ENCODE measurements at places on chromosomes 3 and 15. TPM values are rescaled to one million over a fixed set of nuclear protein-coding genes. Genes with fewer than 3 reads are reported as not detected.
A peak's percentile ranks its signal among the peaks of the same experiment; 100 is the strongest.

The PLAAT1 gene
- total RNA-seq: not detected

The TMEM212 gene
- total RNA-seq: not detected

The CRBN gene
- 69.6 TPM for total RNA-seq

The CIAO2A gene
- 53.9 TPM for total RNA-seq

The HRG gene
- total RNA-seq: not detected

- H3K36me3 ChIP-seq: no peaks in the 10 kb centered on the region
- DNase-seq: peak; percentile 65
- H3K4me1 ChIP-seq: peaks cover 21% of the 10 kb centered on the region
- no peaks in the 10 kb centered on the region for H3K27me3 ChIP-seq
Measured at GRCh38 chr3:9211155-9211950, 38.1 kb downstream of the SRGAP3 start.

DNA sequence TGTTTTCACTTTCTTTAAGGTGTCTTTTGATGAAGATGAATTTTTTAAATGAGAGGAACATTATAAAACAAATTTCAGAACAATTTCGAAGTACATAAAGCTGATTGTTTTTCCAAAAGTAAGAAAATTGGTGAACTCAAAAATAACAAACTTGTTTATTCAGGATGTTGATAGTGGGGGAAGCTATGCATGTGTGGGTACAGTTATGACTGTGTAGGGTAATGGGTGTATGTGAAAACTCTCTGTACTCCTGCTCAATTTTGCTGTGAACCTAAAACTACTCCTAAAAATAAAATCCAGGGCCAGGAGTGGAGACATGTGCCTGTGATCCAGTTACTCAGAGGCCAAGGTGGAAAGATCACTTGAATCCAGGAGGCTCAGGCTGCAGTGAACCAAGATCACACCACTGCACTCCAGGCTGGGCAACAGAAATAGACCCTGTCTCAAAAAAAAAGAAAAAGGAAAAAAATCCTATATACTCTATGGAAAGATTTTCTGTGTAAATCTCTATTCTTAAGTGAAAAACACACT is 37.2 kb downstream of the PIK3CB start:
- H3K27me3 ChIP-seq: no peaks in the 10 kb centered on the region
- no peak overlapping the region for H3K4me3 ChIP-seq
- H3K27ac ChIP-seq: no peak overlapping the region
- H3K36me3 ChIP-seq: no peaks in the 10 kb centered on the region
- H3K4me1 ChIP-seq: no peaks in the 10 kb centered on the region

- H3K27me3 ChIP-seq: no peaks in the 10 kb centered on the region
- no peaks in the 10 kb centered on the region for H3K36me3 ChIP-seq
- H3K4me3 ChIP-seq: no peak overlapping the region
- DNase-seq: peak; percentile 70
- peaks cover 35% of the 10 kb centered on the region for H3K4me1 ChIP-seq
- peak overlapping the region; percentile 43 for H3K27ac ChIP-seq
Measured at GRCh38 chr15:71333839-71334238, 218.6 kb downstream of the THSD4 start.

The NME9 gene
- not detected for total RNA-seq

- H3K27ac ChIP-seq: peak overlapping the region; percentile 67
- DNase-seq: peak; percentile 89
- H3K4me3 ChIP-seq: no peak overlapping the region
Measured at GRCh38 chr15:70741107-70741531, 22.2 kb downstream of the UACA start.

DNA sequence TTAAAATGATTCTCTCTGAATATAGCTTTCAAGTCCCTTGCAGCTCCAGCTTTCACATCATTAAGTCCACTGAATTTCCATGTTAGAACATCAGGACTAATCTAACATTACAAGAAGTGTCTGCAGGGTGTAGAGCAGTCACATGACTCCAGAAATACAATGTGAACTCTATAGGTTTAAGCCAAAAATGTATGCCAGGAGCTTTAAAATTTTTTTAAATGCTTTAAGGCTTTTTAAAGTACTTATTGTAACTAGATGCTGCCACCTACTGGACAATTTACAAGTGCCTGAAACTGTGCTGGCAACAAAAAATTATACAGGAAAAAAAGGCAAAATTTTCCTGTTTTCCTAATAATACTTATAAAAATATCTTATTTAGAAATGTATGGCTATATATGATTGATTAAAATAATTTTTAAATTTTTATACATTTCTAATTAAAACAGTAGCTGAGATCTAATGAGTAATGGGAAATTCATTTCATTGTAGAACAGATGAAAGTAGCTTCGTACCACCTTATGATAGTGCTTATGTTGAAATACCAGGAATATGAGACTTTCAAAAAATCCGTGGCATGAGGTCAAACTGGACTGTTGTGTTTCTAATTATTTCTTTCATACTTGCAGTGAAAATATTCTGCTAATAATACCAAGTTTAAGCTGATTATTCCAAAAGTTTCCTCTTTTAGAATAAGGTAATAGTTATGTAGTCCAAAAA is 25.7 kb downstream of the FSIP1 start:
- H3K27ac ChIP-seq: no peak overlapping the region
- H3K36me3 ChIP-seq: no peaks in the 10 kb centered on the region
- peaks cover 5% of the 10 kb centered on the region for H3K4me1 ChIP-seq
- no peaks in the 10 kb centered on the region for H3K27me3 ChIP-seq
- H3K4me3 ChIP-seq: no peak overlapping the region

DNA sequence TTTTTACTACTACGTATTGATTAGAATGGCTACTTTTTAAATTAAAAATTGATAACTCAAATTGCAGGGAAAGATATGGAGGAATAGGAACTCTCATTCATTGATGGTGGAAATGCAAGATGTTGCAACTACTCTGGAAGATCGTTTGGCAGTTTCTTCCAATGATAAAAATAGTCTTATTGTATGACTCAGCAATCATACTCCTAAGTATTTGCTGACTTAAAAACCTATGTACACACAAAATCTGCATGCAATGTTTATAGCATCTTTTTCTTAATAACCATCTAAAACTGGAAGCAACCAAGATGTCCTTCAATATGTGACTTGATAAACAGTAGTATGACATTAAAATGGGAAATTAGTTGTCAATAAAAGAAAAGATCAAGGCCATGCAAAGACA is 87.4 kb upstream of the LRRC3B start:
- H3K27ac ChIP-seq: no peak overlapping the region
- H3K4me3 ChIP-seq: no peak overlapping the region
- DNase-seq: no peak
- no peaks in the 10 kb centered on the region for H3K36me3 ChIP-seq
- H3K4me1 ChIP-seq: no peaks in the 10 kb centered on the region

The TMCO5A gene
- not detected for total RNA-seq

The MESP1 gene
- total RNA-seq: not detected

- peak; percentile 88 for DNase-seq
- no peak overlapping the region for H3K4me3 ChIP-seq
- H3K27ac ChIP-seq: peak overlapping the region; percentile 65
Measured at GRCh38 chr3:129282727-129283327, 4.2 kb downstream of the HMCES start.

DNA sequence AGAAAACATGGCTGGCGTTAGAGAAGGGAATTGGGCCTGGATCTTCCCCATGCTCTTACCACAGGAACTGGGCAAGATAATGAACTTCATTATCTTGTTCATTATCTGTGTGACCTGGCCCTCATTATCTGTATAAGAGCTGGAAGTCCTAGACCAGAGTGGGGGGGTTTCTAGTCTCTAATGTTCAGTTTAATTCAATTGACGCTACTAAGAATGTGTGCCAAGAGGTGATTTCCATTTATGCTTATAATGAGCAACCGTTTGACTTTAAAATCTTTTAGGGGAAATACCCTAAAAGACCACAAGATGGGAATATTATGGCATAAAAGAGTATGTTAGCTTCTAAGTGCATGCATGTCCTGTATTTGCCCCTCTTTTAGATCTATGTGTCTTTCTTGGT is 59.1 kb upstream of the CSTA start:
- H3K27me3 ChIP-seq: peaks cover 9% of the 10 kb centered on the region
- no peak overlapping the region for H3K27ac ChIP-seq
- H3K4me3 ChIP-seq: no peak overlapping the region
- no peak for DNase-seq
- no peaks in the 10 kb centered on the region for H3K4me1 ChIP-seq
- H3K36me3 ChIP-seq: no peaks in the 10 kb centered on the region

DNA sequence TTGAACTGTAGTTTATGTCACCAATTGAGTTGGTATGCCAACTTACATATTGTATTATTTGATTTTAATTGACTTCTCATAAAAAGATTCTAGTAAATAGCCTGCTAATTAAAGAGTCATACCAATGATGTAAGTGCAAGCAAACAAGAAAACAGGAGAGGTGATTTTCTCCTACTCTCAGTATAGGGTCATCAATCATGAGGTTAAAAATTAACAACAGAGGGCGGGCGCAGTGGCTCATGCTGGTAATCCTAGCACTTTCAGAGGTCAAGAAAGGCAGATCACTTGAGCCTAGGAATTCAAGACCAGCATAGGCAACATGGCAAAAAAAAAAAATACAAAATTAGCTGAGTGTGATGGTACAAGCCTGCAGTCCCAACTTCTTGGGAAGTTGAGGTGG is 108.7 kb downstream of the MYO9A start:
- DNase-seq: no peak
- no peak overlapping the region for H3K4me3 ChIP-seq
- peaks cover 23% of the 10 kb centered on the region for H3K36me3 ChIP-seq
- H3K4me1 ChIP-seq: no peaks in the 10 kb centered on the region

The CCDC54 gene
- total RNA-seq: not detected

DNA sequence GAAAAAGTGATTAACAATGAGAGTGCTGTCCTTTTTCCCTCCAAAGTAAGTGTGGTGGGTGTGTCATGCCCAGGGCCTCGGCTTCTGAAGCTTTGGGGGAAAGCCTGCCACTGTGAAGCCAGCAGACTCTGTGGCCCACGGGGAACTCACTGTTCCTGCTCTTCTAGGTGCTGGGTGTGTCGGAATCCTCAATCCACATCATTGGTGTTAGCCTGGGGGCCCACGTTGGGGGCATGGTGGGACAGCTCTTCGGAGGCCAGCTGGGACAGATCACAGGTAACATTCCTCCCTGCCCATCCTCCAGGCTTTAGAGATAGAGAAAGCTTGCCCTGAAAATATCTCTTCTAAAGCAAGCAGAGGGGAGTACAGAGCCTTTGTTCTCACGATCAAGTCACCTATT is 11.6 kb downstream of the PLA1A start:
- H3K27me3 ChIP-seq: no peaks in the 10 kb centered on the region
- H3K4me3 ChIP-seq: no peak overlapping the region
- DNase-seq: no peak
- no peak overlapping the region for H3K27ac ChIP-seq
- H3K4me1 ChIP-seq: peaks cover 8% of the 10 kb centered on the region

DNA sequence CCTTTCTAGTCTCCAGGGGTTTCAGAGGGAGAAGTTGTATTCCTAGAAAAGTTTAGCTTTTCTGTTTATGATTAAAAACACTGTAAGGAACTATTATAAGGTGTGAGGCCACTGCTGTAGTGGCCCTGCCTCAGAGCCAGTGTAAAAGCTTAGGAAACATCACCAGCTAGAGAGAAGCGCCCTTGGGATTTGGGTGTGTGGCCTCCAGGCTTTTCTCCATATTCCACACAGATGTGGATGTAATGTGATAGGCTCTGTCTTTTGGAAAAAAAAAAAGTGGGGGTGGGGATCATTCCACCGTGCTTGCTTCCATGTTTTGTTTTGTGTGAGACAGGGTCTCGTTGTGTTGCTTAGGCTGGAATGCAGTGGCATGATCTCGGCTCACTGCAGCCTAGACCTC is 13.9 kb downstream of the SEC61A1 start:
- no peak for DNase-seq
- no peak overlapping the region for H3K4me3 ChIP-seq
- peaks cover 96% of the 10 kb centered on the region for H3K36me3 ChIP-seq
- no peaks in the 10 kb centered on the region for H3K27me3 ChIP-seq

GRCh38 chr15:57283774-57284503 is 92.4 kb upstream of the CGNL1 start:
- peak; percentile 37 for DNase-seq
- peaks cover 14% of the 10 kb centered on the region for H3K36me3 ChIP-seq
- H3K27ac ChIP-seq: no peak overlapping the region
- peaks cover 16% of the 10 kb centered on the region for H3K4me1 ChIP-seq
- no peaks in the 10 kb centered on the region for H3K27me3 ChIP-seq
- H3K4me3 ChIP-seq: no peak overlapping the region

GRCh38 chr15:100707229-100707628 is 104.8 kb downstream of the ASB7 start:
- H3K27ac ChIP-seq: no peak overlapping the region
- no peak for DNase-seq
- H3K4me3 ChIP-seq: no peak overlapping the region

The SEMA3B gene
- total RNA-seq: 13.3 TPM

- peaks cover 11% of the 10 kb centered on the region for H3K4me1 ChIP-seq
- DNase-seq: no peak
- H3K27me3 ChIP-seq: no peaks in the 10 kb centered on the region
- H3K27ac ChIP-seq: no peak overlapping the region
Measured at GRCh38 chr3:29637068-29637467, 356.2 kb downstream of the RBMS3 start.

The GATM gene
- total RNA-seq: 0.89 TPM

DNA sequence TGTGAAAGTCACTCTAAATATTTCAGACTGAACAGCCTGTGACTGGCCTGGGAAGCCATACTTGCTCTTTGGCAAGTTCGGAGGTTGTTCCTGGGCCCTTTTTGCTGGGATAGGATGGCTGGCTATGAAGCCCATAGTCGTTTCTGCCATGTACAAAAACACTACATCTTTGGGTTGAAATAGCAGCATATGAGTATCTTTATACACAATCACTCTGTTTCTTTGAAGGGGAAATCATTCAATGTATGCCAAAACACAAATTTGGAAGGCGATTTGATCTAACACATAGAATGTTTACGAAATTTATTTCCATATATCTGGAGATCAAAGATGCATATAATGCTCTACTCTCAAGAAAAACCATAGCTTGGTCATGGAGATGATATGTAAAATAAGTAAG is 192.9 kb downstream of the SQOR start:
- H3K4me1 ChIP-seq: no peaks in the 10 kb centered on the region
- H3K27ac ChIP-seq: no peak overlapping the region
- no peaks in the 10 kb centered on the region for H3K27me3 ChIP-seq
- DNase-seq: no peak

The LRRN1 gene
- total RNA-seq: not detected

The RPP14 gene
- total RNA-seq: 15.7 TPM

GRCh38 chr3:136745916-136746315 is 6.3 kb downstream of the STAG1 start:
- DNase-seq: no peak
- no peak overlapping the region for H3K4me3 ChIP-seq
- peaks cover 22% of the 10 kb centered on the region for H3K4me1 ChIP-seq
- no peak overlapping the region for H3K27ac ChIP-seq

- H3K4me1 ChIP-seq: no peaks in the 10 kb centered on the region
- H3K27ac ChIP-seq: no peak overlapping the region
- no peaks in the 10 kb centered on the region for H3K27me3 ChIP-seq
- H3K36me3 ChIP-seq: no peaks in the 10 kb centered on the region
- no peak for DNase-seq
- no peak overlapping the region for H3K4me3 ChIP-seq
Measured at GRCh38 chr15:76588811-76589747, 252.5 kb downstream of the ISL2 start.

The MOBP gene
- total RNA-seq: not detected

The TTC21A gene
- 0.25 TPM for total RNA-seq

- no peak overlapping the region for H3K4me3 ChIP-seq
- no peaks in the 10 kb centered on the region for H3K27me3 ChIP-seq
- no peaks in the 10 kb centered on the region for H3K4me1 ChIP-seq
Measured at GRCh38 chr3:47299381-47300318, 16.9 kb downstream of the KLHL18 start.

- H3K4me3 ChIP-seq: no peak overlapping the region
- H3K27me3 ChIP-seq: no peaks in the 10 kb centered on the region
- H3K36me3 ChIP-seq: no peaks in the 10 kb centered on the region
- peak; percentile 68 for DNase-seq
- no peak overlapping the region for H3K27ac ChIP-seq
- H3K4me1 ChIP-seq: no peaks in the 10 kb centered on the region
Measured at GRCh38 chr3:69948246-69948862, 51.2 kb upstream of the SAMMSON start.
